ENCODE measurements at places on chromosomes 7 and 10. TPM values are rescaled to one million over a fixed set of nuclear protein-coding genes. Genes with fewer than 3 reads are reported as not detected.

Gene TEX36
- not detected for total RNA-seq

DNA sequence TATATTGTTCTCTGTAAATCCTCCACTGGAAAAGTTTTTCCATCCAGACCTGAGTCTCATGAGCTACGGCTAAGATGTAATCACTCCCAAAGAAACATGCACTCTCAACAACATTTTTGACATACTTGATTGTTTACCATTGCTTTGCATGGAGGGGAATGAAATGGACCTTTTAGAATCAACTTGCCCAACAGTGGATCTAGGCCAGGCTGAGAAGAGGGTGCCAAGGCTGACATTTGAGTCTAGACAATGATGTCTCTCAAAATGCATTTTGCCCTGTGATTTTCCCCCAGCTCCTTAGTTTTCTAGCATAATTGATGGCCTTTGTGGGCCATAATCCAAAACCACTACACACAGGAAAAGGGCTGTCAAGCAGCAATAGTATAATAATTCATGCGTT lies 297.9 kb upstream of the KLF6 start:
- DNase-seq, result no peak
- no peaks in the 10 kb centered on the region for H3K27me3 ChIP-seq
- peak overlapping the region; percentile 39 for H3K27ac ChIP-seq
- H3K4me1 ChIP-seq, result peaks cover 31% of the 10 kb centered on the region

- H3K4me3 ChIP-seq, result no peak overlapping the region
- DNase-seq, result no peak
- H3K27me3 ChIP-seq, result no peaks in the 10 kb centered on the region
- H3K27ac ChIP-seq, result no peak overlapping the region
- no peaks in the 10 kb centered on the region for H3K36me3 ChIP-seq
These were observed 39.1 kb downstream of the WNT2 start for GRCh38 chr7:117283779-117284178.

Gene CDNF
- total RNA-seq, result 0.62 TPM

- DNase-seq, result no peak
- H3K27ac ChIP-seq, result no peak overlapping the region
- no peak overlapping the region for H3K4me3 ChIP-seq
- H3K27me3 ChIP-seq, result peaks cover 6% of the 10 kb centered on the region
These were observed 427.8 kb downstream of the ARL4A start for GRCh38 chr7:13115157-13115772.

Gene PITX3
- not detected for total RNA-seq

Gene ZNF722
- not detected for total RNA-seq

DNA sequence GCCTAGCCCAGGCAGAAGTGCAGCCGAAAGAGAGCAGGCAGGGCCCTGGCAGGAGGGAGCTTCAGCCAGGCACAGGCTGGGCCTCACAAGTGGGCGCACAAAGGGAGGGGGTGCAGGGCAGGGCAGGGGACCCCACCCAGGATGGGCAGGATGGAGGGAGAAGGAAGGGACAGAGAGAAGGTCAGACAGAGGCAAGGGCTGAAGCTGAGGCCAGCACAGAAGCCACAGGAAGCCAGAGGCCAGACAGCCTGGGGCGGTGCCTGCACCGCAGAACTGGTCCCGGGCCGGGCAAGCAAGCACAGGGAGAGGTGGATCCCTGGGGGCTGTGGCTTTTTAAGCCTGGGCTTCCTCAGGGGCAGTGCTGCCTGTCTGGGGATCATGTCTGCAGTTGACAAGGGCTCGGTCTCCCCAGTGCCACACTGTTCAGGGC lies 16.7 kb downstream of the NOS3 start:
- no peak for DNase-seq
- no peaks in the 10 kb centered on the region for H3K27me3 ChIP-seq
- peak overlapping the region; percentile 94 for H3K27ac ChIP-seq

DNA sequence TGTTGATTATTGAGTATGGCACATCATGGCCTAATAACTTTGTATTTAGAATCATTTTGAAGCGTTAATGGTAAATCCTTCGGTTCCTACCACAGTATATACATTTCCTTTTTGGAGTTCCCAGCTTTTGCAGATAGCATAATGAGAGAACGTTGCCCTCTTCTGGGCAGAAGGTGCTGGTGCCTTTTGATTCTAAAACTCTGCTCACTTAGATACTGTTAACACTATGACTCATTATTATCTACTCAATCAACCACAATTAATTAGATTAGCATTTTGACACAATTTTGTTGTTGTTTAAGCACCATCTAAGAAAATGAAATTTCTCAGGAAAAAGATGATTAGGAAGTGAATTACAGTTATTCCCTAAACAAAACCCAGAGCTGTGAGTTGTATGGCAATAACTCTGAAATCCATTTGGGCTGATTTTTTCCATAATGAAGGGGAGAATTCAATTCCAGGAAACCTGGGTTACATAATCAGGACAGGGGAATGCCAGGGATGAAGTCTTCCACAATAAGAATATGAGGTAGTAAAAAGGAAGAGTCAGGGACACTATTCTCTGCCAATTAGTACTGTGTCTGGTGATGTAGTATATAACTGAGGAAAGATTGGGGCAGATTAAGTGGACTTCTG lies 11.5 kb upstream of the DLD start:
- H3K36me3 ChIP-seq, result peaks cover 5% of the 10 kb centered on the region
- H3K4me1 ChIP-seq, result peaks cover 17% of the 10 kb centered on the region
- H3K4me3 ChIP-seq, result no peak overlapping the region
- H3K27ac ChIP-seq, result no peak overlapping the region
- no peak for DNase-seq

DNA sequence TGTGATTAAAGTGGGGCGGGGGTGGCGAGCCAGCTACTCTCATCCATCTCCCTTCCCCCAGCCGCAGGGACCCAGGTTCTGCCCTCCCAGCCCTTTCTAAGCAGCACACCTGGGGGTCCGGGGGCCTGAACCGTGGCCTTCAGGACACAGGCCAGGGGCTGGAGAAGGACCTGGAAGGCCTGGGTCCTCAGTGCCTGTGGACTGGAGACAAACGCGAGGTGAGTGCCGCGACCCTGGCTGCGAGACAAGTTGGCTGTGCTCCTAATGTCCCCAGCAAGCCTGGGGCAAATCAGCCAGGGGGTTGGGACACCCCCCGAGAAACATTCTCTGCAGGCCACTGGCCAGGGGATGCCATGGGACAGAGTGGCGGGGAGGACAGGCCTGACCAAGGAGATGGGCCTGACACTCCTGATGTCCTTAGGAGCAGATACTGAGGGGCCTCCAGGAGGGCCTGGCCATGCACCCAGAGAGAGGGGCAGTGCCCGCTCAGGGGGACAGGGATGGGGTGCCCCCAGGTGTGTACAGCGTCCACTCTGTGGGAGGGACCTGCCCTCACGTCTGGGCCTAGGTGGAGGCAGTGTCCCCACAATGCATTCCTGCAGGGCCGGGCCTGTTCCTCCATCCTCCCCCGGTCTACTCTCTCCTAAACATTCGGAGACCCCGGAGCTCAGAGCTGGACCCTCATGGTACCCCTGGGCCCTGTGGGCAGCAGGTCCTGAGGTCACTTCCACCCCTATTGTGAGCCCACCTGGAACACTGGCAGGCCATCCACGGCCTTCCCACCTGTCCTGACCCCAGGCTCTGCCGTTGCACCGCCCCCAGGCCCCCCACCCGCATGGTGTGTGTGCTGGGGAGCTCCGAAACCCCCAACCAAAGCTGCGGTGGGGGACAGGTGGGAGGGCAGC lies 13.1 kb downstream of the BRAT1 start:
- peaks cover 2% of the 10 kb centered on the region for H3K4me1 ChIP-seq
- peak overlapping the region; percentile 34 for H3K27ac ChIP-seq
- no peaks in the 10 kb centered on the region for H3K27me3 ChIP-seq
- H3K36me3 ChIP-seq, result no peaks in the 10 kb centered on the region
- no peak for DNase-seq

DNA sequence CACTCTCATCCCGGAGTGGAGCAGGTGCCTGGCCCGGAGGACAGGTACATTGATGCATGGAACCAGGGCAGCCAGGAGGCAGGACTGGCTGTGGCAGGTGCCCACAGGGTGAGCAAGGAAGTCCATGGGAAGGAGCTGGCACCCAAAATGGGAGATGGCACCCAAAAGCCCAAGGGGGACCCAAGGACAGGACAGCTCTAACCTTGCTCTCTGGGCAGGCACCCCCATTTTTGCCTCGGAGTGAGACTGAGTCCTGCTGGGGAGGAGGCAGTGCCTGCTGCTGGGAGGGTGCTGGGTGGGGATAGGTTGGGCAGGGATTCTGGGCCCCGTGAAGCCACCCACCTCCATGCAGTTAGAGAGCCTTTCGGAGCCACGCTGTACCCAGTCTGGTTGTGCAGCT lies 234.5 kb downstream of the TCERG1L start:
- H3K27me3 ChIP-seq, result peaks cover 8% of the 10 kb centered on the region
- H3K4me3 ChIP-seq, result no peak overlapping the region
- H3K36me3 ChIP-seq, result no peaks in the 10 kb centered on the region
- no peaks in the 10 kb centered on the region for H3K4me1 ChIP-seq
- H3K27ac ChIP-seq, result no peak overlapping the region
- DNase-seq, result no peak

Gene PRKCQ
- 66.3 TPM for total RNA-seq

Gene RFC2
- total RNA-seq, result 12.4 TPM

- H3K4me3 ChIP-seq, result no peak overlapping the region
- H3K4me1 ChIP-seq, result peaks cover 4% of the 10 kb centered on the region
- DNase-seq, result no peak
- peaks cover 41% of the 10 kb centered on the region for H3K27me3 ChIP-seq
- H3K36me3 ChIP-seq, result no peaks in the 10 kb centered on the region
These were observed 251.8 kb upstream of the MKI67 start for GRCh38 chr10:128377988-128378387.

Gene C10orf53
- total RNA-seq, result not detected

- no peak overlapping the region for H3K4me3 ChIP-seq
- no peak for DNase-seq
- H3K27ac ChIP-seq, result no peak overlapping the region
- H3K4me1 ChIP-seq, result peaks cover 24% of the 10 kb centered on the region
- no peaks in the 10 kb centered on the region for H3K27me3 ChIP-seq
- H3K36me3 ChIP-seq, result peaks cover 9% of the 10 kb centered on the region
These were observed 157.5 kb downstream of the TAX1BP1 start for GRCh38 chr7:27897441-27897847.

DNA sequence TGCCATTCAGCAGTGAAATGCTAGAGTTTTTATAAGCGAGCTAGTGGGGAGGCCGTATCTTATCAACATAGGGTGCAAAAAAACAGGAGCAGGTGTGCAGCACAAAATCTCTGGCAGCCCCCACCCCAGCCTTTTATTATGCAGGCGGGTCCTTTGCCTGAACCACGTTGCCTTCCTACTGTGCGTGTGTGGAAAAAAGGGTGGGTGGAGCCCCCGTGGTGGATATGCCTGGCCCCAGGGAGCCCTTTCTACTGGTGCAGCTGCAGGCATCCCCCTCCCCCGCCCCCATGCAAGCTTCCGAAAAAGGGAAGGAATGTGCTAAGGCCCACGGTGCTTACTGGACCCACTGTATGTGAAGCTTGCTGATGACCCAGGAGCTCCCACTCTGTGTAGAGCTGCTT lies 175.9 kb downstream of the USP6NL start:
- no peak overlapping the region for H3K4me3 ChIP-seq
- H3K27ac ChIP-seq, result no peak overlapping the region
- peaks cover 2% of the 10 kb centered on the region for H3K36me3 ChIP-seq
- peaks cover 4% of the 10 kb centered on the region for H3K27me3 ChIP-seq
- no peak for DNase-seq
- peaks cover 13% of the 10 kb centered on the region for H3K4me1 ChIP-seq

DNA sequence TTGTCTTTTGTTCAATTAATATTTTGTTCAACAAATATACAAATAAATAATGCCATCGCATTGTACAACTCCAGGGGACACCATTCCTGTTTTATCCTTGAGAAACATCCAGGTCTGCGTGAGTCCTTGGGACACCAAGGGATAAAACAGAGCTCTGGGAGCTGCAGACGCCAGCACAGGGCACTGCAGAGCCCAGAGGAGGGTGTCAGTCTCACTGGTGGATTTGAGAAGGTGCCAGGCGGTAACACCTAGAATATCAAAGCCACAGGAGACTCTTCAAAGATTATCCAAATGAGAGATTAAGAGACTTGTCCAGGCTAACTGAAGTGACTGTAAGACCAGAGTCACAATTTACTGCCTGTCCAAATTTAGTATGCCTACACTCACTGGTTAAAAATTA lies 55.3 kb downstream of the TEX36 start:
- no peaks in the 10 kb centered on the region for H3K36me3 ChIP-seq
- H3K27me3 ChIP-seq, result peaks cover 58% of the 10 kb centered on the region
- H3K27ac ChIP-seq, result no peak overlapping the region
- H3K4me1 ChIP-seq, result no peaks in the 10 kb centered on the region
- H3K4me3 ChIP-seq, result no peak overlapping the region

- H3K4me1 ChIP-seq, result no peaks in the 10 kb centered on the region
- no peak for DNase-seq
- peaks cover 4% of the 10 kb centered on the region for H3K36me3 ChIP-seq
- peaks cover 17% of the 10 kb centered on the region for H3K27me3 ChIP-seq
These were observed 239.7 kb upstream of the MYO3A start for GRCh38 chr10:25694206-25694933.

- H3K27ac ChIP-seq, result no peak overlapping the region
- H3K4me3 ChIP-seq, result no peak overlapping the region
- peaks cover 41% of the 10 kb centered on the region for H3K4me1 ChIP-seq
- no peak for DNase-seq
- H3K27me3 ChIP-seq, result no peaks in the 10 kb centered on the region
These were observed 19.7 kb downstream of the CYTH3 start for GRCh38 chr7:6252748-6253147.

GRCh38 chr10:76469675-76470074 lies 1038.3 kb downstream of the LRMDA start:
- no peaks in the 10 kb centered on the region for H3K27me3 ChIP-seq
- no peak for DNase-seq
- no peaks in the 10 kb centered on the region for H3K4me1 ChIP-seq
- H3K27ac ChIP-seq, result no peak overlapping the region

DNA sequence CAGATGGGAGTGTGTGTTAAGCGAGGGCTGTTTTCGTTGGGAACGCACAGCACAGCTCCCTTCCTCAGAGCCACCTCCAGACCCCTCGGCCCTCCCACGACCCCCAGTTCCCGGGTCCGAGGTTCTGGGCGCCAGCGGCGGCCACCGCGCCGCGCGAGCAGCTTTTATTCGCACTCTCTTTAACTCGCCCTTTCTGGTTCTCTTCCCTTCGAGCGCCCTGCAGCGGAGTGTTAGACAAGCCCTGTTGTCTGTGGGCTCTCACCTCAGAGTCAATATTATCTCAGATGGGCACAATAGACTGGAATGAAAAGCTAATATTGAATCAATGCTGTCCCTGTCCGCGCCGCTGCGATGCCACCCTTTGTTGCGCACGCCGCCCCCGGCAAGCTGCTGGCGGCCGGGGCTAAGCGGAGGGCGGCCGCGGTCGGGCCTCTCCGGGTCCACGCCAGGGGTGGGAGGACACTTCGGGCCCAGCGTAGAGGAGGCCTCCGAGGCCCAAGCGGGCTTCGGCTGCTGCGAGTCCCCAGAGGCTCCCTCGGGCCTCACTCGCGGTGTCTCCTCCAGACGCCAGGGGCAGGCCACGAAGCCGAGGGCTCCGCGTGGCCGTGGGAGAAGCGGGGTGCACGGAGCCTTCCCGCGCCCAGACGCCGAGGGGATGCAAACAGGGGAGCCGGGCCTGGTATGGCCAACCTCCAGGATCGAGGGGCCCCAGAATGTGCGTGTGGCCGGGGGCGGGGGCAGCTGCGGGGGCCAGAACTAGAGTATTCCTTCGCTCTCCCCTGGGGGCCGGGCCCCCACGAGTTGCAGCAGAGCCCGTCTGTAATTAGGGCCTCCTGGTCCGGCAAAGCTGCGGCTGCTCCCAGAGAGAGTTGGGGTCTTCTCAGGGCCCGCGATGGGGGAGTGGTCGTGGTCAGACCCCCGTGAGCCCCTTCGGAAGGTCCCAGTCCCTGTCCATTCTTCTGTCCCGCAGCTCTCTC lies 7.9 kb upstream of the EMX2 start:
- no peak overlapping the region for H3K4me3 ChIP-seq
- DNase-seq, result no peak
- peaks cover 4% of the 10 kb centered on the region for H3K4me1 ChIP-seq
- no peaks in the 10 kb centered on the region for H3K36me3 ChIP-seq
- no peak overlapping the region for H3K27ac ChIP-seq
- H3K27me3 ChIP-seq, result peaks cover 88% of the 10 kb centered on the region

Gene AKR1C8
- 0.87 TPM for total RNA-seq

All from T-helper 17 cell (primary cell).